ENCODE measurements at places on chromosomes 16 and 17.

- no peak for DNase-seq
Measured at GRCh38 chr16:13453938-13454553, 465.9 kb upstream of the ERCC4 start.

GRCh38 chr17:69918164-69918563, 156.9 kb upstream of the KCNJ16 start:
- no peak for DNase-seq

GRCh38 chr17:263271-263670, 81.8 kb upstream of the DOC2B start:
- DNase-seq: peak; percentile 5

GRCh38 chr17:6072157-6072556, 2.0 kb downstream of the WSCD1 start:
- no peak for DNase-seq

DNA sequence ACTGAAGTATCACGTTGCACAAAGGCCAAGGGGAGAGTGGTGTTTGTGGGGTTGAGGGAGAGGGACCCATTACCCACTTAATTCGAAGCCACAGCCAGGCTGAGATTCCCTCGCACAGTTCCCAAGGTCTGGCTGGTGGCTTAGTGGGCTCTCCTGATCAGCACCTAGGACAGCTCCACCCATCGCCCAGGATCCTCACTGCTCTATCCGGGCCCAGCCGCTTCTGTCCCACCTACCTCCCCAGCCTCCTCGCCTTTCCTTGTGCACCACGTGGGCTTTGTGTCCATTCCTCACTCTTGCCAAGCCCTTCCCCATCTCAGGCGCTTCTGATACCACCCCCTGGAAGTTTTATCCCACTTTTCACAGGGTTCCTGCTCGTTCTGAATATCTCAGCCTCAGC, 163.5 kb downstream of the CCT6B start:
- peak; percentile 19 for DNase-seq

GRCh38 chr17:71850812-71851211, 270.0 kb upstream of the SOX9 start:
- DNase-seq: no peak

DNA sequence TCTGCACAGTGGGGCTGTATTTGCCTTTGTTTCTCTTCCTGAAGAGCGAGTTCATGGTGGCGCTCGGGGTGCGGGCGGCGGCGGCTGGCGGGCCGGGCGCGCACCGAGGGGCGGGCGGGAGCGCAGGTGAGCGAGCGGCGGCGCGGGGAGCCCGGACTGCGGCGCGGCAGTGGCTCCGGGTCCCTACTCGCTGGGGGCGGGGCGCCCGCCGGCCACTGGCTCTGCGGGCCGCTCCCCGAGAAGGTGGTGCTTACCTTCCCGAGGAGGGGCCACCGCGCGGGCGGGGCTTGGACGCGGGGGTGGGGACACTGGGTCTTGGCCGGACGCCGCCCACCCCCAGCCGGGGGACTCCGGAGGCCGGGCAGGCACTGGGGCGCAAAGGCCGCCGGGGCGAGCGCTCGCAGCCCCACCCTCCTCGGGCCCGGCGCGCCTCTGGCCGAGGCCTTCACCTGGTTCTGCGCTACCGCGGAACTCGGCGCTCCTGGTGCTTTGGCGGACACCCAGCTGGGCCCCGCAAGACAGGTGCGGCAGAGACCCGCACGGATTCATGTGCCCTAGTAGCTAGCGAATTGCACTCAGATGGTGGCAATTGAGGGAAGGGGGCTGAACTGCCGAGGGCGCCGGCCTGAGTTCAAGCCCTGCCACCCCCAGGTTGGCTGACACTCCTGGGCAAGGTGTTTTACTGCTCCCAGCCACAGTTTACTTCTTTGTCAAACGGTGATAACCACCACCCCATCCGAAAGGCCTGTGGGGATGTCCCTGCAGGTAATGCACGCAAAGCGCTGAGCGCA, at the start of gene PPL:
Gene PPL (minus strand): TSS at position 158 of the 791 bp plus-strand sequence. CDS start 103 bp downstream, at position 55.
- DNase-seq: no peak

- no peak for DNase-seq
Measured at GRCh38 chr17:35448899-35449227, 297 bp upstream of the SLFN13 start.

GRCh38 chr16:3158026-3158509, 23.2 kb downstream of the ZNF213 start:
- DNase-seq: no peak

DNA sequence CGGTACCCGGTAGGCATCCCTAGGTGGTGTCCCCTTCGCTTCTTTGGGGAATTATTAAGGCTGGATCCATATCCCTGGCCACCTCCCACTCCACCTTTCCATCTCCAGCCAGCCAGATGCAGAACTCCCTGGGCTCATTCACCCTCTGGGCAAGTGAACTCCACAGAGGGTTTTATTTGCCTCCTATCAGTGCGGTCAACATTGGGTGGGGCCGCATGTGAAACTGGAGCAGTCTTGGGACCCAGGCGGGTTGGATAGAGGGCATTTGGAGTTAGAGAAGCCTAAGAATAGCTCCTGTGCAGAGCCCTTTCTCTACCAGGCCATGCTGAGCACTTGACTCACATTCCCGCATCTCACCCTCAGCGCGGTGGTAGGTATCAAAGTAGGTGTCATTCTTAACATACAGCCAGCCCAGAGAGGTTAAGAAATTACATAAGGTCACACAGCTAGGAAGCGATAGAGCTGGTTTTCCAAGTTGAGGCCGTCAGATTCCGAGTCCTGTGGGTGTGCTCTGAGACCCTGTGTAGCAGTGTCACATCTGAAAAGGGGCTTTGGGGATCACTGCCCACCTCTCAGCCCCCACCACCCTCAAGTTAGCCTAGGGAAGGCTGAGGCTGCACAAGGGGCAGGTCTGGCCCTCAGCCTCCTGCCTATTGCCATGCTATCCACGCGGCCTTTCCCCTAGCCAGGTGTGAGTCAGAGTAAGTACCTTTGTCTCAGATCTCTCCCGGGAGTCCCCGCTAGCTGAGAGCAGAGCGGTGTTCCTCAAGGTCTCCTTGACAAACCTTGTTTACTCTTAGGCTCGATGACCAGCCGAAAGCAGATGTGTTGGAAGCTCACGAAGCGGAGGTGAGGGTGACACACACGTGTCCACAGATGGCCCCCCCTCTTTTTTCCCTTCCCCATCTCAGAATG, 26.9 kb upstream of the LGALS9 start:
- DNase-seq: no peak

DNA sequence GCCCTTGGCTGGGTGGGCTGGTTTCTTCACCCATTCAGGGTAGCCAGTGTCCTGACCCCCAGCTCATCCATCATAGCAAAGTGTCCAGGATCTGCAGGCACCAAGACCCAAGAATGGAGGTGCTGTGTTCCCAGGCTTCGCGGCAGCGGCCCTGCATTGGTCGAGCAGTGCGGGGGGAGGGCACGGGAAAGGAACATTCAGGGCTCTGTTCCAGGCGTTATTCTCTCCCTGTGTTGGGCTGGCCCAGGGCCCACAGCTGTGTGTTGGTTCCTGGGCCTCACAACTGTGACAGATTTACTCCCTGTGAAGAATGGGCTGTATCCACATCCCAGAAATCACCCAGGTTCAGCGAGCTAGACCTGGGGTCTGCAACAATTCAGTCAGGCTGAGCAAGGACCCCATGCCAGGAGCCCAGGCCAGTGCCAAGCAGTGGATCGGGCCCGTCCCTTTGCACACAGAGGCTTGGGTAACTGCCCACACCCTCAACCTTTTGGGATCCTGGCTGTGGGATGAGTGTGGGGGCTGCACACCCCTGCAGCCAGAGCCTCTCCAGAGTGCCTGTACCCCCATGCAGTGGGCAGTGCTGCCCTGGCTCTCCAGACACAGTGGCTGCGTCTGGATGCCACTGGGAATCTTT, 10.0 kb downstream of the GPT2 start:
- no peak for DNase-seq

DNA sequence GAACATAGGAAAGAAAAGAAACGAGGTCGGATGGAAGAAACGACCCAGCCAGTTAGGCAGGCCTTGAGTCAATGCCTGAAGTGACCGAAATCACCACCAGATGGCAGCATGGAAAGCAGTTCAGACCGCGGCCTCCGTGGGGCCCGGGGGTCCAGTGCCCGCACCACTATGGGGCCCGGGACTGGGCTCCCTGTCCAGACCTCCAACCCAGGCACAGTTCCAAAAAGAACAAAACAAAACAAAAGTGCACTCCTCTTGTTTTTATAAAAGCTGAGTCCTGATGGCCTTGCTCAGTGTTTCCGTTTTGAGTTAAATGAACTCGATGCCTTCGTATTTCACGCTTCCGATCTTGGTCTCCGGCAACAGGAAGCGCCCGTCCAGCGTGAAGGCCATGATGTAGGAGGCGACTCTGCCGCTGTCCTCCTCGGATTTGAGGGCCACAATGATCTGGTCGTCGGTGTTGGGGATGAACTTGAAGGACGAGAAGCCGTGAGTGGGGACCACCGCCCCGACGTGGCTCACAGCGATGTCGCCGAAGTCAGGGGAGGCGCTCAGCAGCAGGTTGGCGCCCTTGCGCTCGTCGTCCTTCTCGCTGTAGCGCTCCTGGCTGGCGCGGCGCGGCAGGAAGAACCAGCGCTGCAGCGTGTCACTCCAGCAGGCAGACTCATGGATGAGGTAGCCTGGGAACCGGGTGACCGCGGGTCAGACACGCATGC, 13.7 kb upstream of the LGALS3BP start:
- peak; percentile 60 for DNase-seq

GRCh38 chr17:66506641-66507040, 204.2 kb downstream of the PRKCA start:
- DNase-seq: no peak

DNA sequence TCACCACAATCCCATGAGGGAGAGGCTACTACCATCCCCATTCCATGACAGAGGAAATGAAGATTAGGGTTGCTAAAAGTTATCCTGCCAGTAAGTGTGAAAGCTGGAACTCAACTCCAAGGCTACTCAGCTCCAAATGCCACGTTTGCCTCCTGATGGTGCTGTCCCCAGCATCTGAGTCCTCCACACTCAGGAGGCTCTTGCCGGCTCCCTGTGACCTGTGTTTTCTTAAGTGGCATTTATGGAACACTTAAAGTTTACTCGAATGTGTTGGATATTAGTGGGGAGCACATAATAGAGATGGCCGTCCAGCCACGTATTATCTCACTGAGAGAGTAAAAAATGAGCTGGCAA, 267.9 kb downstream of the CBLN1 start:
- DNase-seq: no peak

- no peak for DNase-seq
Measured at GRCh38 chr17:74530831-74531150, 484 bp downstream of the CD300LB start.

GRCh38 chr17:12431188-12431587, 234.5 kb upstream of the MYOCD start:
- no peak for DNase-seq

- DNase-seq: no peak
Measured at GRCh38 chr17:45641541-45641940, 142.6 kb upstream of the CRHR1 start.

GRCh38 chr17:34980681-34981537, 597 bp downstream of the LIG3 start:
- peak; percentile 85 for DNase-seq

- DNase-seq: no peak
Measured at GRCh38 chr16:11250786-11251524, 5.0 kb downstream of the SOCS1 start.

GRCh38 chr16:48608452-48608851, 1.5 kb downstream of the N4BP1 start:
- no peak for DNase-seq

DNA sequence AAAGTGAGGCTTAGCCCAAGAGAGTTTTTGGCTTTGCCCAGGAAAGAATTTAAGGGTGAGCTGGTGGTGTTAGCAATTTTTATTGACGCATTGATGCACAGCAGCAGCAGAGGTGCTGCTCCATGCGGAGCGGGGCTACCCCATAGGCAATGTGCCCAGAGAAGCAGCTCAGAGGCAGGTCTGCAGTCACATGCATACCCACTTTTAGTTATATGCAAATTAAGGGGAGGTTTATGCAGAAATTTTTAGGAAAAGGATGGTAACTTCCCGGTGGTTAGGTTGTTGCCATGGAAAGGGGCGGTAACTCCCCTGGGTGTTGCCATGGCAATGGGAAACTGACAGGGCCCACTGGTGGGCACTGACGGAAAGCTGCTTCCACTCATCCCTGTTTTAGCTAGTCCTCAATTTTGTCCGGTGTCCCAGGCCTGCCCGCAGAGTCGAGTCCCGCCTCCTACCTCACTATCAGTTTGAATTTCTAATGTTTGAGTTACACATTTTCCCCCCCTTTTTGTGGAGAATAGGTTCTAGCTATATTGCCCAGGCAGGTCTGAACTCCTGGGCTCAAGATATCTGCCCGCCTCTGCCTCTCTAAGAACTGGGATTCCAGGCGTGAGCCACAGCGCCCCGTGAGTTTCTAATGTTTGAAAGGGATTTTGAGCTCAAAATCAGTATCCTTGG, 10.4 kb upstream of the GJD3 start:
- DNase-seq: no peak

- no peak for DNase-seq
Measured at GRCh38 chr16:89553733-89554132, 6.7 kb upstream of the RPL13 start.

- no peak for DNase-seq
Measured at GRCh38 chr16:71406724-71407123, 35.1 kb downstream of the TLE7 start.

GRCh38 chr17:66459811-66460270, 157.4 kb downstream of the PRKCA start:
- no peak for DNase-seq

GRCh38 chr16:88868974-88869672, 2.7 kb upstream of the PABPN1L start:
- no peak for DNase-seq

DNA sequence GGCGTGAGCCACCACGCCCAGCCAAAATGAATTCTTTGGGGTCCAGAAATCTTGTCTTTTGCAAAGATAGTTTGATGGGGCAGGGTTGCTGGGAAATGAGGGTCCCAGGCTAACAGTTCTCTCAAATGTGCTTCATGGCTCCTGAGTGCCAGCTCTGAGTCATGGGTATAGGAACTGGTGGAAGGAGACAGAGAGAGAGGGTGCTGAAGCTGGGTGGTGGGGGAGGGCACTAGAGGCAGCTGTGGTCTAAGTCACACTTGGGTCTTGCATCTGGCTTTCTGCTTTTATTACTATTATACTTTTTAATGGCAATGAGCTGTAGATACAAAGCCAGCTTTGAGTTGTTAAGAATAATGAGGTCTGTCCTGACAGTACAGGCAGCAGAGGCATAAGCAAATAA, 54.6 kb downstream of the PRKCA start:
- DNase-seq: no peak

DNA sequence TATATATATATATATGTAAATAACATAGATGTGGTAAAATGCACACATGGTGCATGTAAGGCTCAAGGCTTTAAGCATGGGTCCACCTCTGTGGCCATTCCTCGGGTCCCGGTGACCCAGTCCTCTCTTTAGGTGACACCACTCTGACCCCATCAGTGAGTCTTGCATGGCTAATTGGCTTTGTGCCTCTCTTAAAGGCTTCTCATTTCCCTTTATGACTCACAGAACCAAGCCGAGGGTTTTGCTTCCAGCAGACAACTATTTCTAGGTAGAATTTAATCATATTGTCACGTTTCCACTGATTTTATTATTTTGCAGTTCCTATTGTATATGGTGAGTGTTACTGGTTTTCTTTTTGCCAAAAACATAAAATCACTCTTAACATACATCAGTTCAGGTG, 59.7 kb downstream of the PLCG2 start:
- DNase-seq: no peak

GRCh38 chr17:39794249-39794970, 56.7 kb downstream of the GRB7 start:
- no peak for DNase-seq

- DNase-seq: no peak
Measured at GRCh38 chr16:4378999-4379690, 7.5 kb downstream of the VASN start.
